ENCODE measurements at places on chromosomes 2 and 18. TPM values are rescaled to one million over a fixed set of nuclear protein-coding genes. Genes with fewer than 3 reads are reported as not detected.

Gene SERPINB3
- not detected for total RNA-seq

DNA sequence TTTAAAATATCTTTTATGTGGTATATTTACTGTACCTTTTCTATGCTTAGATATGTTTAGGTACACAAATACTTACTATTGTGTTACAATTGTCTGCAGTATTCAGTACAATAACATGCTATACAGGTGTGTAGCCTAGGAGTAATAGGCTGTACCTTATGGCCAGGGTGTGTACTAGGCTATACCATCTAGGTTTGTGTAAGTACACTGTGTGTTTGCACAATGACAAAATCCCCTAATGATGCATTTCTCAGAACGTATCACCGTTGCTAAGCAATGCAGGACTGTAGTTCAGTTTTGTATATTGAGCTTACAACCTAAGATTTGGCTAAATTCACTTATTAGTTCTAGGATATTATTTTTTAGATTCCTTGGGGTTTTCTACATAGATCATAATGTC lies 332.3 kb upstream of the HS6ST1 start:
- no peak for DNase-seq

DNA sequence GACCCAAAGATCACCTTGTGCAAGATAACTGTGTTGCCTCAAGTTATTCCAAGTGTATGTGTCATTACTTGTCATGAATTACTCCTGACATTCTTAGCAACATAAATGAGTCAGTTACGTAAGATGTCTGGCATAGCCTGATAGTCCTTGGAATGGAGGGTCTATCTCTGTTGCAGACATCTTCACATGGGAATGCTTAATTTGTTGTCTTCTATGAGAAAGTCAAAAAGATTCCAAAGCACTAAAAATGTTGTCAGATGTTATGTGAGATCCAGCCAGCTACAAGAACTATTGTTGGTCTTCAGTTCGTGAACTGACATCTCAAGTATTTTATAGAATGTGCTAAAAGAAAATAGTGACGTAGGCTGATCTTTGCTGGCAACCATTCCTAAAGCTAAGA lies 178.2 kb upstream of the RASGRP3 start:
- no peak for DNase-seq

GRCh38 chr2:109272461-109272860 lies 143.5 kb downstream of the SH3RF3 start:
- no peak for DNase-seq

DNA sequence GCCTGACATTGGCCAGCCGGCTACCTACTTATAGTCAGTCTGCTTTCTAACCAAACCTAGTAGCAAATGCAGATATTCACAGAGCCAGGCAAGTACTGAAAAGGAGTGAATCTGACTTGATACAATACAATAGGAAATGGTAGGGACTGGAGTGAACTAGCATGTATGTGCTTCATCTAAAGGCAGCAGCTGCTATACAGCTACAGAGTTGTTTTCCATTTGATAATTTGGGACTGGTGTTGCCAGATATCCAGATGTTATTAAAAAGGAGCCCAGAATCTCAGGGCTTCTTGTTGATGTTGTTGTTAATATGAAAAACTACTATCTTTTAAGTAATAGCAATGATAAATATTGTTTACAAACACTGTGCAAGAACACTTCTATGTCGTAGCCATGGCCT lies 159.4 kb downstream of the BABAM2 start:
- DNase-seq = no peak

GRCh38 chr2:17540093-17540812 lies at the start of gene VSNL1:
VSNL1 (plus strand) TSS chr2:17540696; CDS start chr2:17592075, 51,379 bp downstream.
- DNase-seq = no peak

DNA sequence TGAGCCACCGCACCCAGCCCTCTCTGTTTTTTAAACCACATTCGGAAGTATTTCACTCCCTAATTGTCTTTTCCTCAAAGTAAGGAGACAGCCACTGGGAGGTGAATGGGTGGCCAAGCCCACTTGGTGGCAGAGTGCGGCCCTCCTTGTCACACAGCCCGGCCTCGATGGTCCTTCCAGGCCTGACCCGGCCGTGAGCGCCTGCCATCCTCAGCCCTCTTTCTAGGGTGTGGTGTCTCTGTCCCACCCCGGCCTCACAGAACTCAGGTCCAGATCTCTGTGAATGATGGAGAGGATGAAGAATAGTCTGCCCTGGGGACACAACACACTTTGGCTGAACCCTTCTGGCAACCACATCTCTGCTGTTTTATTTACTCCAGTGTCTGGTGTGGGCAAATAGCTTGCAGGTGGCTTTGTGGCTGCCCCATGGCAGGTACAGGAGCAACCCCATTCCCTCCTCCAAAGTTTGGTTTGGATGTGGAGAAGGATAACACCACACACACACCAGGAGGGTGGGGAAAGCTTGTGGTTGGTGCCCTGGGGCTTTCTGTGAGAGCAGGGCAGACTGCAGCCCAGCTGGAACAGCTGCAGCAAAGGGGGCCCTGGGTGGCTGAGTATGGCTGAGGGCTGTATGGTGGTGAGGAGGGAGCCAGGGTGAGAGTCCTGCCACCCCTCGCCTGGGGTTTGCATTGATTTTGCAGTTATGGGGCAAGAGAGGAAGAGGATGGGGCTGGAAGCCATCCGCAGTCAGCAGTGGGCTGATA lies 88.6 kb downstream of the FAM168B start:
- no peak for DNase-seq

DNA sequence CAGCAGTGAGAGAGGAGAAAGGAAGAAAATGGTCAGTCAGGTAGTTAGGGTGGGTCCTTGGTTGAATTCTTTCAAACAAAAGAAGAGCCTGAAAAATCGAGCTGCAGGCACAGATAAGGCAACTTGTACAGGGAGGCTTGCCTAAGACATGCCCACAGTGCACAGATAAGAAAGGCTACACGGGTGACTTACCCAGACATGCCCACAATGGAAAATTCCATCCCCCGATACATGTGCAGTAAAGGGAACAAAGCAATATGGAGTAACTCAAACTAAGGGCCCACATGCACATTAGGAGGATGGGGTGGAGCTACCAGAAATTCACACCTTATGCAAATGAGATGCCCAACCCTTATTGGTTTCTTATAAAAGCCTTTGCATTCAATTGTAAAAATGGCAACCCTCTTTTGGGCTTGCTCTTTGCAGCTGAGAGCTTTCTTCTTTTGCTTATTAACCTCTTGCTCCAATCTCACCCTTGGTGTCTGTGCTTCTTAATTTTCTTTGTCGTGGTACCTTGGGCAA lies 110.3 kb upstream of the RMP24 start:
- DNase-seq = no peak

Data from pulmonary artery endothelial cell (primary cell).